Hematopoietic multipotent progenitor cell treated with erythropoietin and hydrocortisone succinate and interleukin-3 and kit ligand, for 4 days (in vitro differentiated cells): ENCODE measurements at places on chromosomes 3 and 15.

- peak; percentile 81 for DNase-seq
Observed at GRCh38 chr3:138945709-138946662, 951 bp downstream of the FOXL2 start.

DNA sequence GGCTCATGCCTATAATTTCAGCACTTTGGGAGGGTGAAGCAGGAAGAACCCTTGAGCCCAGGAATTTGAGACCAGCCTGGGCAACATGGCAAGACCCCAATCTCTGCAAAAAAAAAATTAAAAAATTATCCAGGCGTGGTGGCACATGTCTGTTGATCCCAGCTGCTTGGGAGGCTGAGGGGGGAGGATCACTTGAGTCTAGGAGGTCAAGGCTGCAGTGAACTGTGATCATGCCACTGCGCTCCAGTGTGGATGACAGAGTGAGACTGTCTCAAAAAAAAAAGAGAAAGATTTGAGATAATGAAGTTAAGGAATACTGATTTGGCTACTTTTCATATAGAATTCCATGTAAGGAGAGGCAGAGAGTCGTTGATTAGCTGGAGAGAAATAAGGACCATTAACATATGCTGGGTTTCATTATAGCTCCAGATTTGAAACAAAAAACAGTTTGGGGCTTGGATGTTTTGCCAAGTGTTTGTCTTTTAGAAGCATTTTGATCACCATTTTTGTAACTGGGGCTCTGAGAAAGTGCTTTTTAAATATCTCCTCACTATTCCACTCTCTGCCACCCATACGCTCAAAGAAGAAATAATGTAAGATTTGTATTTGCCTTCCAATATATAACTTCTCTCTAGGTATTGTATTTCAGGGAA lies 214.2 kb downstream of the FEZF2 start:
- no peak for DNase-seq

GRCh38 chr15:90141646-90142045 lies 39.4 kb upstream of the IDH2 start:
- DNase-seq: no peak

DNA sequence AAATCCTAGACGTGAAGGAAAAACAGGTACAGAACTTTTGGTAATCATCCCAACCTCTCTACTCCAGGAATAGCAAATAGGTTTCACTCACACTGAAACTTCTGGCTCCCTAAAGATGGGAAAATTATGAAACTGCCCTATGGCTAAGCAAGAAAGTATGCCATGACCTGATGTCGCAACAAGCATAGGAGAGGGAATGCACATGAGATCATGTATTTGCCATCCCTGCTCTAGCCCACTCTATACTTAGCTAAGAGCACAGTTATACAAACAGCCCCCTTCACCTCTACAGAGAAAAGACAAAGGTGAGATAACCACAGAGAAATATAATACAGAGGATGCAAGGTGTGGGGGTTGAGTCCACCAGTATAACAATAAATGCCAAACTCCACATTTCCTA lies 102.7 kb downstream of the TBC1D5 start:
- DNase-seq: no peak

DNA sequence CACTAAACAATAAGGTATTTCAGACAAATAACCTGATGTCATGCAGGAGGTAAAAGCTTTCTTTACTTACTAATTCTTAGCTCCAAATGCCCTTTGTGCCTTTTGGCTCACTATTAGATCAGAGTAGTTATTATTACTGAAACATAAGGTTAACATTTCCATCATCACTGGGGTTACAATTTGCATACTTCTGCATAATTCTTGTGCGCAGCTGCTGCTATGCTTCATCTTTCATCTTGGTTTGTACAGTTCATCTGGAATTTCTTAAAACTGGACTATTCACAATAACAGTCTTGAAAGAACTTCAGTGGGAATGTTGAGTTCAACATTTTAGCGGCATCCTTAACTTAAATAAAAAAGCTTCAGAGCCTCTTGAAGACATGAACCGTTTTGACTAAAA lies 383.2 kb upstream of the ADAMTS9 start:
- DNase-seq: no peak

DNA sequence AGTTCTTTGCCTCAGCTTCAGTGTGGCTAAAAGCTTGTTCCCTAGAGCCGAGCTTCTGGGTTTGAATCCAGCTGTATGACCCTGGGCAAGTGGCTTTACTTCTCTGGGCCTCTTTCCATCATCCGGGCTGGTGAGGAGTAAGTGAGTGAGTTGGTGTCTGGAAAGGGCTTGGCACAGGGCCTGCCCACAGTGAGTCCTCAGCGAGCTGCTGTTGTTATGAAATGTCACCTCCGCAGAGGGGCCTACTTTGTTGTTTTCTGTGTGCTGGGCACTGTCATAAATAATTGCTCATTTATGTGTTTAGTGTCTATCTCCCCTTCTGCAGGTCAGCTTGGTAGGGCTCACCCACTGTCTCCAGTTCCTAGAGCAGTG lies 31.7 kb downstream of the SLC6A6 start:
- DNase-seq: peak; percentile 67

- DNase-seq: no peak
Observed at GRCh38 chr3:158768881-158769543, 32.8 kb upstream of the MFSD1 start.

GRCh38 chr3:88150371-88150770 lies 612 bp downstream of the C3orf38 start:
- DNase-seq: peak; percentile 69

DNA sequence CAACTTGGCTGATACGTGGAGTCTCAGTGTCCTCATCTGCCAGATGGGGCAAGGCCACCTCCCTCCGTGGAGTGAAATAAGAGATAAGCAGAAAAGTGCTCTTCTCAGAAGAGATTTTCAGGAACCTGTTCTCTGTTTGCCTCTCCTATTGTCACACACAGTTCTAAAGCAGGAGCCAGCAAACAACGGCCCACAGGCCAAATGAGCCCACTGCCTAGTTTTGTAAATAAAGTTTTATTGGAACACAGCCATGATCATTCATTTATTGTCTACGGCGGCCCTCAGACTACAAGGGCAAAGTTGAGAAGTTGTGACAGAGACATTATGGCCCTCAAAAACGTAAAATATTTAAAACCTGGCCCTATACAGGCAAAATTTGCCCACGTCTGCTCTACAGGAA lies 256.8 kb upstream of the IGF1R start:
- DNase-seq: no peak

DNA sequence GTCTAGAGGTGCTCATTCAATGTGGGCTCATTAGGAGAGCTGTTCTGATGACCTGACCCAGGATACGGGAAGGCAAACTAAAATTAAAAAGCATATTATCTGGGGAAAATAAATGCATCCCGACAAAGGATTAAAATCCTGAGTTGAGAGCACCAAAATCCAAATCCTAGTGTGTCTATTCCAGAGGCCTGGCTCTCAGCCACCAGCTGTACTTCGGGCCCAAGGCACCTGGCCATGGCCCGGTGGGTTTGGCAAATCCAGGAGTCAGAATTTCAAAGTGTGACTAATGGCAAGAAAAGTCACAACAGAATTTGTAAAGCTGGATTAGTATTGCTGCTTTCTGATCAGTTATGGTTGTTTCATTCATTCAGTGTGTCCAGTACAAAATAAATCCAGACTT lies 2.6 kb upstream of the LYSMD4 start:
- DNase-seq: no peak

DNA sequence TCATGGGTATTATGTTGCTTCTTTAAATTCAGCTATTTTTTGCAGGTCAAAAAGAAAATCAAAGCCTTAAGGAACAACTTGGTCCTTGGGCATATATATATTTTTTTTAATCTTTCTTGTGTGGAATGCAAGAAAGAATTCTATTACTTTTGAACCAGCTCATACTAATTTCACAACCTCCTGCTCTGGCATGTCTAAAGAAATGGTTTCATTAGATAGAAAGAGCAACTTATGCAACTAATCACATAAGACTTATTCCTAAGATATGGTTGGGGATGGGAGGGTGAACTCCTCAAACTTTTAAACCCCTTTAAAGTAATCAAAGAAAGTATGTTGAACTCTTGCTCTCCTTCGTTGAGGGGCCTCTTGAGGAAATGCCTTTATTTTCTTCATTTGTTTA lies 114.9 kb downstream of the GMNC start:
- no peak for DNase-seq

GRCh38 chr15:26772154-26773066 lies at the start of gene GABRB3:
GABRB3 (minus strand) TSS chr15:26773066.
- DNase-seq: no peak

- no peak for DNase-seq
Observed at GRCh38 chr15:62250186-62250585, 85.1 kb upstream of the C2CD4B start.

DNA sequence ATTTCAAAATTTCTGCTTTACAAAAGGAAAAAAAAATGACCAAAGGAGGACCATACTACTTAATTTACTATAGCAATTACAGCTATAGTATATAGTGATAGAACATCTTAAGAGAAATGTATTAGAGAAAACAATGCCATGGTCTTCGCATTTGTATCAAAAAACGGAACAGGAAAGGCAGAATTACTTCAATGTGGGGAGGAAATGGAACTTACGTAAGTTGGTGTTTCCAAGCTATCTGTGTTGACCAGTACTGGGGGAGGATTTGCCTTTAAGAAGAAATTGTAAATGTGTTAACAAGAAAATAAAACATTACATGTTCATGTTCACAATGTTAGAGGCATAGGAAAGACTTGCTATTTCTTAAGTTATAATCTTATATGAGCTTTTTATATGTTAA lies 119.9 kb upstream of the MELTF start:
- DNase-seq: peak; percentile 64
